ENCODE measurements at places on chromosomes 2 and 18.

GRCh38 chr2:173924285-173924684 is 40.9 kb downstream of the SP3 start:
- no peak for DNase-seq

- no peak for DNase-seq
These were observed 141.2 kb downstream of the LRATD1 start for GRCh38 chr2:14773696-14774095.

DNA sequence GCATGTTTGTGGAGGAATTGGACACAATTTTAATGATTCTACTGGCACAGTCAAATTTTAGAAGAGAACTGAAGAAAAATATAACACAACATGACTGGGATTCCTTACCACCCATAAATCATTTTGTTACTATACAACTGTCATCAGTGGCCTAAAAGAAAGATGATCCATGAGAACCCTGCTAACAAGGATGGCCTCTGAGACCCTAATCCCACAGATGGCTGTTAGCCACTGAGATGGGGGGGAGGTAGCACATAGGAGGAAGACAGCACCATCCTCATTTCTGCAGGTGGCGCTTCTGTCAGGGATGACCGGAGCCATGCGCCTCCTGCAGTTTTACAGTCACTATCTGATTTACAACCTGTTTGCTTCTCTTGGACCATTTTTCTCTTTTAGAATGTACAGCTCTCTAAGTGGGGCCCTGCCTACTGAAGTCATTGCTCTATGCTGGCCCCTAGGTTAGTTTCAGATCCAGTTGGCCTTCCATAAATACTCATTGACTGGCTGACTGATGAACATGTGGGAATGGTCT is 279.8 kb downstream of the NAPG start:
- DNase-seq: no peak

DNA sequence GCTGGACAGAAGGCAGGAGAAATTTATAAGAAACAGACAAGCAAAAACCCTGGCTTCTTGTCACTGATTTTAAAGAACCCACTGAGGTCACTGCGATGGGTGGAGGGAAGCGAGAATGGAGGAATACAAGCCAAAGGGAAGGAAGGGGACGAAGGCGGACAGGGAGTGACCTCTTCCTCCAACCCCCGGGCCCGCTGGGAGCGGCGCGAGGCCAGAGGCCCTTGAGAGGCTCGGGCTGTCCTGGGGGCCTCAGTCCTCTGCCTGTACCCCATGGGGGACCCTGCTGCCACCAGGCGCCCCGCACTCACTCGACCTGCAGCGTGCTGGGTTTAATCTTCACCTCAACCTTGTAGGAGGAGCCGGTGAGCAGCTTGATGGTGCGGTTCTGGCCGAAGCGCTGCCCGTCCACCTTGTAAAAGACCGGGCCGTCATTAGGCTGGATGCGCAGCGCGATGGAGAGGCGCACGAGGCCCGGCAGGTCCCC is 793 bp downstream of the CNRIP1 start:
- no peak for DNase-seq

DNA sequence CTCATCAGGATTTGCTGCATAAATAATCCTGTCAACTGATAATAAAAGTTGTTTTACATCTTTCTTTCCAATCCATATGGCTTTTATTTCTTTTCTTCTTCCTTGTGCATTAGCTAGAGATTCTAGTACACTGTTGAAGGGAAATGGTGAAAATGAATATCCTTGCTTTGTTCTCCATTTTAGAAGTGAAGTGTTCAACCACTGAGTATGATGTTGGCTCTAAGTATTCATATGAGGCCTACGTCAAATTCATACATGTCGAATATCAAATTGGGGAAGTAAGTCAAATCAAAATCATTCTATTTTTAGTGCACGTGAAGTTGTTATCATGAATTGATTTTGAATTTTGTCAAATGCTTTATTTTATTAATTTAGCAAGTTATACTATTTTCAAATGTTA is 7.8 kb upstream of the ACKR3 start:
- DNase-seq: no peak

DNA sequence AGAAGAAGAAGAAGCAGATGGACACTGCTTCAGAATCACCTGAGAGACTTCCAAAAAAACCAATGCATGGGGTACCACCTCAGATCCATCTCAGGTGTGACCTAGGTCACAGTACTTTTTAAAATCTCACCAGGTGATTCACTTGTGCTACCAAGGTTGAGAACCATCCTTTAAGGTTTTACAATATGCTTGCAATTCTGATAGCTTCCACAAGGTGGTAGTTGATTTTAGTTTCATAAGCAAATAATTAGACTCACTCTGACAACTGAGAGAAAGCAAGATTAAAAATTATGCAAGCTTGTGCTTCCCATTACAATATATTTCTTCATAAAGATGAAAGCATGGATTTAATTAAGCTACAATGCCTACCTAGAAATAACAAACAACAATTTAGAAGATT is 355.1 kb downstream of the EN1 start:
- DNase-seq: no peak

GRCh38 chr2:100293341-100294161 is 28.8 kb downstream of the LONRF2 start:
- DNase-seq: no peak

- no peak for DNase-seq
These were observed 141.9 kb downstream of the MTCL1 start for GRCh38 chr18:8847066-8847755.

- DNase-seq: no peak
These were observed 104.1 kb upstream of the OTOS start for GRCh38 chr2:240244543-240244942.

DNA sequence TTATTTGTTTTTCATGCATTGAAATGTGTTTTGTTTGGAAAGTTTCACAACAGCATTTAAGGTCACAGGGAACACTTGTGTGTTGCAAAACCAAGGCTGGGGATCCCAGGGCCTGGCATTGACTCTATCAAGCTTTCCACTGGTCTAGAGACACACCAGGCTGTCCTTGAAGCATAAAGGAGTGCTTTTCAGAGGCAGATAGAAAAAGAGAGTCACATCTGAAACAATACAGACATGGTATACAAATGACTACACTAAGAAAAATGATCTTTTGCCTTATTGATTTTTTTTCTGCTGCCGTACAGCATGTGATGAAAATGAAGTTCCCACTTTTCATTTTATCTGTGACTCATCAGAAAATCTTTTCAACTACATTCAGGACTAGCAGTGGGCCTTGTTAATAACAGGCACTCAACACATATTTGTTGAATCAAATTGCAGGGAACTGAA is 61.9 kb upstream of the ZCCHC2 start:
- no peak for DNase-seq

DNA sequence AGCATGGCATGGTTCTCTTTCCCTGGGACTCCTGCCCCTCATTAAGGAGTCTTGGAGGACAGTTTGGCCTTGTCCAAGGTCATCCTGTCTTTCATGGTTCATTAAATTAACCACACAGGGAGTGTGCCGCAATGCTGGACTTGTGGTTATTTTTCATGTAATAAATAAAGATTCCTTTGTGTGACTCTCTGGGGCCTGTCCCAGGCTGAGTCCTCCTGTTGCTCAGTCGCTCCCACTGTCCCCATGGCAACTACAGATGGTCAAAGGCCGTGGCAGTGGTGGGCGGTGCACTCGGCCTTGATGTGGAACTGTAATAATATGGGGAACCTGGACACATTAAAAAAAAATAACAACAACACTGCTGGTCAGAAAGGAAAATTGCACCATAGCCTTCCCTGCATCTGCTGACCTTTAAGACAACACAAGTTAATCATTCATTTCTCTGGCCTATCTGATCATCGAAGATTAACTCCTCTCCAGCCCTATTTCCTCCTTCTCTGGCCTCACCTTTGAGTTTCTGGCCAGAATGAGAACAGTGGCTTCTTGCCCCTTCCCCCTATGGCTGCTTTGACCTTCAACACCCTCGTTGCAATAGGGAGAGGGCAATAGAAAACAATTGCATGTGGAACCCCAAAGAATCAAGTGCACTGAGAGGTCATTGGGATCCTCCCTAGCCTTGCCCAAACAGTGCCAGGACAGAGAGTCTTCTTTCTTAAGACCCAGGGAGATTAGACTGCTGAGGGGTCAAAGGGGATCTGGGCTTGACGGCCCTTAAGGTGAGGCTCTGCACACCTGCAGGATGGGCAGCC is 44.7 kb downstream of the PSD4 start:
- DNase-seq: no peak

DNA sequence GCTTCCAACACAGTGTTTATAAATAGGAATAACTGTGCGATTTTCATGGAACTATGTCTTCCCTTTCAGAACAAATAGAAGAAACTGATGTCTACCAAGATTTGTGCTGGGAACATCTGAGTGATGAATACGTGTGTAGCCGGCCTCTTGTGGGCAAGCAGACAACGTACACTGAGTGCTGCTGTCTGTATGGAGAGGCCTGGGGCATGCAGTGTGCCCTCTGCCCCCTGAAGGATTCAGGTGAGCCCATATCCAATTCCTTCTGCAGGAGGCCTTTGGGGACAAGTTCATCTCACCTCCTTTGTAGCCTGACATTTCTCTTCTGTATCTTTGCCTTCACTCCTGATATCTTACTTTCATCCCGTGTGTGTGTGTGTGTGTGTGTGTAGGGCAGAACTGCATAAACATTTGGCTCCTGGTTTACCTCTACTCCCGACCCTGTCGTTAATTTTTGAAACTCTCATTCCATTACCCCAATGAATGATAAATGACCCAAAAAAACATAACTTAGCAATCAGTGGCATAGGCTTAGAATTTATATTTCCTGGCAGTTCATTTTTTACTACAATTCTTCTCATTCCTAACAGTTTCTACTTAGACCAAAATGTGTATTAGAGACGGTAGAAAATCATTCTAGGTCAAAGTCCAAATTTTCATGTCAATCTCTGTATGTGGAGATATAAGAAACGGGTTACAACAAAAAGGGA is 111.0 kb upstream of the RASGRP3 start:
- DNase-seq: no peak

DNA sequence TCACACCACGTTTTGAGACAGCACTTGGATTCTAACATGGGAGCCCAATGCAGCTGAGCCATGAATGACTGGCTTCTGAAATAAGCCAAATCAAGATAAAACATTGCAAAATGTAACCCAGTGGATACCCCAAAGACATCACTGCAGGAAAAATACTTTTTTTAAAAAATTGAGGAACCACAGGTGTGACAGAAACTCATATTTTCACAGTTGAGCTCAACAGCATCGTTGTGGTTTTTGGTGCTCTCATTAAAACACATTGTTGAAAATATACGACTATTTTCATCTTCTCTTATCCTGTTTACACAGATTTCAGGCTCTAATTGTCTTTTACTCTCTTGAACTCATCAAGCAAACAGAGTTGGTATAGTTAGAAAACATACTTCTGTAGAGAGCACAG is 429.3 kb upstream of the VRK2 start:
- DNase-seq: no peak

GRCh38 chr2:179558010-179558934 is 293.6 kb upstream of the SESTD1 start:
- DNase-seq: no peak

DNA sequence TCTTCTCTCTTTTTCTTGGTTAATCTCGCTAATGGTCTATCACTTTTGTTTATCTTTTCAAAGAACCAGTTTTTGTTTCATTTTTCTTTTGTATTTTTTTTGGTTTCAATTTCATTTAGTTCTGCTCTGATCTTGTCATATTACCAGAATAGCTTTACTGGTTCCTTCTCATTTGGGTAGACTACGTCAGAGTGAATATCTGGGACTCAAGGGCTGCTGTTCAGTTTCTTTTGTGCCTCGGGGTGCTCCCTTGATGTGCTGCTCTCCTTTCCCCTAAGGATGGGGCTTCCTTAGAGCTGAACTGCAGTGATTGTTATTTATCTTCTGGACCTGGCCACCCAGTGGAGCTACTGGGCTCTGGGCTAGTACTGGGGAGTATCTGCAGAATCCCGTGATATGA is 29.4 kb upstream of the IL1RN start:
- DNase-seq: no peak

GRCh38 chr2:217956586-217957457 is 46.0 kb downstream of the TNS1 start:
- DNase-seq: no peak

GRCh38 chr2:177602611-177603164 is 210.1 kb downstream of the AGPS start:
- DNase-seq: no peak

- no peak for DNase-seq
These were observed 19.4 kb downstream of the DNMT3A start for GRCh38 chr2:25322312-25322711.

- no peak for DNase-seq
These were observed 212.3 kb downstream of the SNTG2 start for GRCh38 chr2:1162768-1163584.

DNA sequence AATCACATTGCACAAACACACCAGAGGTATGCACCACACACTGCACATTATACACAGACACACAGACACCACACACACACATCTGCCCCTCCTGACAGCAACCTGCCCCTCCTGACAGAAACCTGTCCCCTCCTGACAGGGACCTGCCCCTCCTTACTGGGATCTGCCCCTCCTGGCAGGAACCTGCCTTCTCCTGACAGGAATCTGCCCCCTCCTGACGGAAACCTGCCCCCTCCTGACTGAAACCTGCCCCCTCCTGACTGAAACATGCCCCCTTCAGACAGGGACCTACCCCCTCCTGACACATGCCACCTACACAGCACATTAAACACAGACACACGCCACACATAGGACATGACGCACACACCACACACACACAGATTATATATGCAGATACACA is 88.9 kb downstream of the PXDN start:
- DNase-seq: no peak

DNA sequence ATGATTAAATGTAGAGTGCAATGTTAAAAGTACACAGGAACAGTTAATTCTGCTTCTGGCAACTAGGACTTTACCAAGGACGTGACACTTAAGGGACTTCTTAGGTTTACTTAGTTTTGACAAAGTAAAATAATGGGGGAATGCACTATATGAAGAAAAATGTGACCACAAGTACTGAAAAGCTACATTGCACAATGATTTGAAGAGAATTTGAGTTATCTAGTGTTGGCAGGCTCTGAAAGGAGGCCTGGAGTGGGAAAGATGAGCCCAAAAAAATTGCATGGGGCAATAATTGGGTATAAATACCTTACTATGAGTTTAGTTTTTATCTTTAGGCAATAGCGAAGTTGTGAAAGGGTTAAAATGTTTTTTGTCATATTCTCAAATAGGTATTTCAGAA is 173.7 kb downstream of the DOK6 start:
- DNase-seq: no peak

DNA sequence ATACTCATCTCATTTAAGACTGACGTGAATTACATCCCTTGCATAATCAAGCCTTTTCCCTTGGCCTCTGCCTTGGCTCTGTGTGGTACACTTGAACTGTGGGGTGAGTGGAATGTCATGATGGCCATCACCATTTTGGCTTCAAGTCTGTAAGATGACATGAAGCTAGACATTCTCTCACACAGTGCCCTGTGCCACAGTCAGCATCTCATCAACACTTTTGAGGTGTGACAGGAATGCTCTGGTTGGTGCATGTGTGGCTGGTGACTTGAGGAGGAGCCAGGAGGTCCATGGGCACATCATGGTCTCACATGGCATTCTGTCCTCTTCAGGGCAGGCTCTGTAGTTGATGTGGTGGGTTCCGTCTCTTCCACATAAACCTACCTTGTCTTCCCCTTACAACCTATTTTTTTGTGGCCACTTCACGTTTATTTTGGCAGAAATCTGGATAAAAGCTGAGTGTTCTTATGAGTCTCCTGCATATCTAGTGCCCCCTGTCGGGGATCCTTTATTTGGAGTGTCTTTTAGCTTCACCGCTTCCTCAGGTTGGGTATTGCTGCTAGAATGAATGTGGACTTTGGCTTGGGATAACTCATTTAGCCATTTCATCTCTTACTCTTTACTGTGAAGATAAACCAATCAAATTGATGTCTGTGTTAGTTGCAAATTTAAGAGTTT is 28.1 kb downstream of the MAP4K4 start:
- no peak for DNase-seq
